ENCODE measurements at places on chromosomes 13 and 19.
A peak's percentile ranks its signal among the peaks of the same experiment; 100 is the strongest.

DNA sequence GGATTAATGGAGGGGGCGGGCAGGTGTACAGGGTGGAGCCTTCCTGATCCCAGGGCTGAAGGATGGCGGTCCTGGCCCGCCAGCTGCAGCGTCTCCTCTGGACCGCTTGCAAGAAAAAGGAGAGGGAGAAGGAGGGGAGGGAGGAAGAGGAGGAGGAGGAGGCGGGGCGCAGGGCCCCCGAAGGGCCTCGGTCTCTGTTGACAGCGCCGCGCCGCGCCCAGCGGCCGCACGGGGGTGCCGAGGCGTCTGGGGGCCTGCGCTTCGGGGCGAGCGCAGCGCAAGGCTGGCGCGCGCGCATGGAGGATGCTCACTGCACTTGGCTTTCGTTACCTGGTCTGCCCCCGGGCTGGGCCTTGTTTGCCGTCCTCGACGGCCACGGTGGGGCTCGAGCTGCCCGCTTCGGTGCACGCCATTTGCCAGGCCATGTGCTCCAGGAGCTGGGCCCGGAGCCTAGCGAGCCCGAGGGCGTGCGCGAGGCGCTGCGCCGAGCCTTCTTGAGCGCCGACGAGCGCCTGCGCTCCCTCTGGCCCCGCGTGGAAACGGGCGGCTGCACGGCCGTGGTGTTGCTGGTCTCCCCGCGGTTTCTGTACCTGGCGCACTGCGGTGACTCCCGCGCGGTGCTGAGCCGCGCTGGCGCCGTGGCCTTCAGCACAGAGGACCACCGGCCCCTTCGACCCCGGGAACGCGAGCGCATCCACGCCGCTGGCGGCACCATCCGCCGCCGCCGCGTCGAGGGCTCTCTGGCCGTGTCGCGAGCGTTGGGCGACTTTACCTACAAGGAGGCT lies at the start of gene PPM1N:
PPM1N (plus strand) TSS at position 33 of the 785 bp plus-strand sequence; CDS start at position 63, 30 bp downstream.
- peak; percentile 71 for ATAC-seq

DNA sequence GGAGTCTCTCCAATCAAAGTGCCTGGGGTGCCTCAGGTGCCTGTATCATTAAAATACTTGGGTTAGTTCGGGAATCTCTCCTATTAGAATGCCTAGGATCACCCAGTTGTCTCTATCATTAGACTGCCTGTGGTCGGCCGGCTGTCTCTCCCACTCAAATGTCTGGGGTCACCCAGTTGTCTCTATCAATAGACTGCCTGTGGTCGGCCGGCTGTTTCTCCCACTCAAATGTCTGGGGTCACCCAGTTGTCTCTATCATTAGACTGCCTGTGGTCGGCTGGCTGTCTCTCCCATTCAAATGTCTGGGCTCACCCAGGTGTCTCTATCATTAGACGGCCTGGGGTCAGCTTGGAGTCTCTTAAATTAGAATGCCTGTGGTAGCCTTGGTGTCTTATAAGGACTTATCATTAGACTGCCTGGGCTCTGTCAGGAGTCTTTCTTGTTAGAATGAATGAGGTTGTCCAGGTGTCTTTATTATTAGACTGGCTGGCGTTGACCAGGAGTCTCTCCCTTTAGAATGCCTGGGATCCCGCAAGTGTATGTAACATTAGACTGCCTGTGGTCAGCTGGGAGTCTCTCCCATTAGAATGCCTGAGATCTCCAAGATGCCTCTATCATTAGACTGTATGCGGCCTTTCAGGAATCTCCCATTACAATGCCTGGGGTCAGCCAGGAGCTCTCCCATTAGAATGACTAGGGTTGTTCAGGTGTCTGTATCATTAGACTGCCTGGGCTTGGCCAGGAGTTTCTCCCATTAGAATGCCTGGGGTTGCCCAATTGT lies 1555.5 kb downstream of the UQCRFS1 start:
- no peak for ATAC-seq

GRCh38 chr19:16416991-16417390 lies 54.8 kb downstream of the EPS15L1 start:
- ATAC-seq: peak; percentile 65

- ATAC-seq: no peak
Measured at GRCh38 chr13:50291611-50292010, 276.4 kb downstream of the KCNRG start.

- no peak for ATAC-seq
Measured at GRCh38 chr19:45331411-45331810, 8.7 kb upstream of the CKM start.
